ENCODE measurements at places on chromosomes 12 and 14. TPM values are rescaled to one million over a fixed set of nuclear protein-coding genes. Genes with fewer than 3 reads are reported as not detected.

GRCh38 chr14:27056586-27056985, 458.8 kb upstream of the NOVA1 start:
- H3K4me3 ChIP-seq, result no peak overlapping the region
- DNase-seq, result no peak
- H3K27ac ChIP-seq, result no peak overlapping the region
- H3K36me3 ChIP-seq, result no peaks in the 10 kb centered on the region
- no peaks in the 10 kb centered on the region for H3K27me3 ChIP-seq

GRCh38 chr12:71183018-71183417, 25.2 kb upstream of the TSPAN8 start:
- H3K27me3 ChIP-seq, result no peaks in the 10 kb centered on the region
- H3K36me3 ChIP-seq, result no peaks in the 10 kb centered on the region
- H3K4me1 ChIP-seq, result no peaks in the 10 kb centered on the region
- DNase-seq, result peak; percentile 57
- peak overlapping the region; percentile 35 for H3K27ac ChIP-seq
- no peak overlapping the region for H3K4me3 ChIP-seq

GRCh38 chr12:49403971-49404450, 36.7 kb downstream of the SPATS2 start:
- no peaks in the 10 kb centered on the region for H3K36me3 ChIP-seq
- peaks cover 5% of the 10 kb centered on the region for H3K4me1 ChIP-seq

DNA sequence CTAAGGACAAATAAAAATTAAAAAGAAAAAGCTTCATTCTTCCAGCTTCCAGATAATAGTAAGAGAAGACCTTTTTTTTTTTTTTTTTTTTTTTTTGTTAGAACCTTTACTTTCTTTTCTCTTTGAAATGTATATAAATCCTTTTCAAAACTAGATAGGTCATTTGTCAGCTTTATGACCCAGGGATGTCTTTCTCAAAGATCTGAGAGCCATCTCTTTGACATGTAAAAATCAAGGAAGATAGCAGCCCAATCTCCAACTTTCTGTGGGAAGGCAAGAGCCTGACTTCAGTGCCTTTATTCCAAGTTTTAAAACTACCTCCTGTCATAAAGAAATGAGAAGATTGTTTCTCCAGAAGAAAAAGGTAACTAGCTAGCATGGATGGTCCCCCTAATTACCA, 203.3 kb upstream of the LRFN5 start:
- H3K36me3 ChIP-seq, result no peaks in the 10 kb centered on the region
- no peak overlapping the region for H3K4me3 ChIP-seq
- no peak for DNase-seq
- H3K4me1 ChIP-seq, result no peaks in the 10 kb centered on the region
- H3K27me3 ChIP-seq, result no peaks in the 10 kb centered on the region

CCDC92 gene
- polyA plus RNA-seq, result 36.2 TPM

DNA sequence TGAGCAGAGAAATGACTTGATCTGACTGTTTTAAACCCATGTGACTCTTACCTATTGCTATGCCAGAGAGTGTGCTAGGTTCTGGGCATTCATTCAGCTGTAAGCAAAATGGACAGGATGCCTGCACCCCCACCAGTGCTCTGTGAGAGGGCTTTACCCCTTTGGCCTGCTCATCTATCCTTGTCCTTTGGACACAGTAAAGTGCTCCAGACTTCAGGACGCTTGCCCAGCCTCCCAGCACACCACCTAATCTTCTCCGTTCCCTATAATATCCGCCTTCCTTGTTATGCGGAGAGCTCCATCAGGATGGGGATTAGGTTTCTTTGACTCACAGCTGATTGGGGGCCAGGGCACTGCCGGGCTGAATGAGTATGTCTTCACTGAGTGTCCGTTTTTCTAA, 4.4 kb upstream of the ZNF839 start:
- H3K4me1 ChIP-seq, result peaks cover 17% of the 10 kb centered on the region
- H3K36me3 ChIP-seq, result no peaks in the 10 kb centered on the region
- H3K27ac ChIP-seq, result no peak overlapping the region
- DNase-seq, result no peak
- H3K4me3 ChIP-seq, result no peak overlapping the region

DNA sequence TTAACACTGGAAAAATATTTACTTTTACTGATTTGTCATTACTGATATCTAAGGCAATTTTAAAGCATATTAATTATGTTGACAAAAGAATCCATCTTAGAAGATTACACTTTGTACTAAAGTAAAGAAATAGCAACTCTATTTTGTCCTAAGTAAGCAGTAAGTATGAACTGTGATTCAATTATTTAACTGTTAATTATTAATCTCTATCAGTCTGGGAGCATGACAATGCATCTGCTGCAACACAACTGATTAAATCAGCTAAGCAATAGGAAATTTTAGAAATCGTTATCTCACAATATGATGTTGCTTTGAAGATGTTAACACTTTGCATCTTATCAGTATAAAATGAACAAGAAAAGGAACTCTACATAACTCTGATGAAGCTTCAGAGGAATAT, 172.3 kb downstream of the DPY19L2 start:
- H3K27me3 ChIP-seq, result no peaks in the 10 kb centered on the region
- H3K4me3 ChIP-seq, result no peak overlapping the region
- H3K36me3 ChIP-seq, result no peaks in the 10 kb centered on the region
- no peak overlapping the region for H3K27ac ChIP-seq

DNA sequence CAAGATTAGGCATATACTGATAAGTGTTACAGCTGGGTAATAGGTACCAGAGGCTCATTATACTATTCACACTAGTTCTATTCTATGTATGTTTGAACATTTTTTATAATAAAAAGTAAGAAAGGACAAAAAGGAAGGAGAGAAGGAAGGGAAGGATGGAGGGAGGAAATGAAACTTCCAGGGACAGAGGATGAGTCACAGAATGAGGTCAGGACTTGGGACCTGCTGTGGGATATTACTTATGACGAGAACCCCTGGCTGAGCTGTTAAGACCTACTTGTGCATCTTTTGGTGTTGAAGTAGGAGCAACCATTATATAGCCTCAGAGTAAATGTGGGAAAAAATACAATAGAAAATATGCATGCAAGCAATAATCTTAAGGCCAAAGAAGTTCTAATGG, 16.7 kb upstream of the TMEM260 start:
- H3K36me3 ChIP-seq, result no peaks in the 10 kb centered on the region
- no peak overlapping the region for H3K27ac ChIP-seq
- no peaks in the 10 kb centered on the region for H3K4me1 ChIP-seq
- peaks cover 3% of the 10 kb centered on the region for H3K27me3 ChIP-seq

ANKRD33 gene
- polyA plus RNA-seq, result 0.06 TPM

GRCh38 chr14:60508707-60509437, at the start of gene SIX6:
SIX6 (plus strand) TSS chr14:60509146; CDS start chr14:60509399, 253 bp downstream.
- H3K36me3 ChIP-seq, result no peaks in the 10 kb centered on the region
- H3K4me3 ChIP-seq, result no peak within 1 kb of the TSS
- peaks cover 94% of the 10 kb centered on the region for H3K27me3 ChIP-seq
- DNase-seq, result no peak

GRCh38 chr14:50775357-50775756, 55.6 kb downstream of the NIN start:
- no peaks in the 10 kb centered on the region for H3K27me3 ChIP-seq
- no peak overlapping the region for H3K27ac ChIP-seq
- peaks cover 7% of the 10 kb centered on the region for H3K36me3 ChIP-seq
- no peak overlapping the region for H3K4me3 ChIP-seq
- no peak for DNase-seq
- H3K4me1 ChIP-seq, result no peaks in the 10 kb centered on the region

DNA sequence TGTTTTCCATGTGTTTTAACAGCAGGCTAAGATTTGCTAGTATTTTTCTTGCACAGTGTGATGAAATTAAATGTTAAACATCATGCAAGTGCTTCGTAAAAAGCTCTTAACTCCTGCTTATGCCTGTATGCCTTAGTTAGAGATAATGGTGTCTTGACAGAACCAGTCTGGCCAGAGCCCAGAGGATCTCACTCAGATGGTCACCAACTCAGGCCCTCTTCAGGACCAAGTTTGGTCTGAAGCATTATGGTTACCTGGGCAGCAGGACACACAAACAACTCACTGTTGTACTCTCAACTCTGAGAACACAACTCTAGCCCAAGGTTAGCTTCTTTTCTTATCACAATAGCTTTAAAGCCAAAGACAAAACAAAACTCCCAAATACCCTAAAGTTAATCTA, 115.4 kb downstream of the KIF21A start:
- H3K27me3 ChIP-seq, result no peaks in the 10 kb centered on the region
- no peak for DNase-seq

CLEC7A gene
- polyA plus RNA-seq, result 8.3 TPM

GRCh38 chr12:87119713-87120112, 863.5 kb upstream of the MGAT4C start:
- H3K4me1 ChIP-seq, result no peaks in the 10 kb centered on the region
- no peak overlapping the region for H3K4me3 ChIP-seq
- DNase-seq, result no peak
- H3K27me3 ChIP-seq, result no peaks in the 10 kb centered on the region
- H3K27ac ChIP-seq, result no peak overlapping the region
- no peaks in the 10 kb centered on the region for H3K36me3 ChIP-seq

- no peaks in the 10 kb centered on the region for H3K27me3 ChIP-seq
- no peaks in the 10 kb centered on the region for H3K36me3 ChIP-seq
- no peak for DNase-seq
- H3K27ac ChIP-seq, result no peak overlapping the region
These were observed 67.9 kb downstream of the FAR2 start for GRCh38 chr12:29216797-29217575.

CCDC88C gene
- 28.0 TPM for polyA plus RNA-seq

GRCh38 chr14:56284641-56285040, 166.4 kb downstream of the PELI2 start:
- no peak overlapping the region for H3K4me3 ChIP-seq
- H3K36me3 ChIP-seq, result peaks cover 13% of the 10 kb centered on the region
- H3K4me1 ChIP-seq, result no peaks in the 10 kb centered on the region
- no peak for DNase-seq
- H3K27ac ChIP-seq, result no peak overlapping the region

GRCh38 chr12:89895591-89895990, 187.0 kb upstream of the ATP2B1 start:
- H3K27ac ChIP-seq, result no peak overlapping the region
- H3K4me1 ChIP-seq, result no peaks in the 10 kb centered on the region
- no peak overlapping the region for H3K4me3 ChIP-seq
- no peaks in the 10 kb centered on the region for H3K27me3 ChIP-seq
- H3K36me3 ChIP-seq, result no peaks in the 10 kb centered on the region

GRCh38 chr14:52735921-52736489, 6.0 kb downstream of the STYX start:
- no peaks in the 10 kb centered on the region for H3K4me1 ChIP-seq
- no peak for DNase-seq
- H3K4me3 ChIP-seq, result no peak overlapping the region
- no peaks in the 10 kb centered on the region for H3K27me3 ChIP-seq
- peaks cover 11% of the 10 kb centered on the region for H3K36me3 ChIP-seq

LRTM2 gene
- polyA plus RNA-seq, result 0.13 TPM

CBLN3 gene
- 5.6 TPM for polyA plus RNA-seq

NRIP2 gene
- polyA plus RNA-seq, result 4.2 TPM

- H3K4me3 ChIP-seq, result no peak overlapping the region
- peaks cover 44% of the 10 kb centered on the region for H3K4me1 ChIP-seq
- peak overlapping the region; percentile 90 for H3K27ac ChIP-seq
- peaks cover 14% of the 10 kb centered on the region for H3K36me3 ChIP-seq
- peak; percentile 94 for DNase-seq
These were observed 4.5 kb downstream of the AJUBA start for GRCh38 chr14:22977684-22978486.

ADIPOR2 gene
- polyA plus RNA-seq, result 52.7 TPM

RD3L gene
- polyA plus RNA-seq, result not detected

SIRT4 gene
- polyA plus RNA-seq, result 3.2 TPM

NKX2-1 gene
- not detected for polyA plus RNA-seq

DNA sequence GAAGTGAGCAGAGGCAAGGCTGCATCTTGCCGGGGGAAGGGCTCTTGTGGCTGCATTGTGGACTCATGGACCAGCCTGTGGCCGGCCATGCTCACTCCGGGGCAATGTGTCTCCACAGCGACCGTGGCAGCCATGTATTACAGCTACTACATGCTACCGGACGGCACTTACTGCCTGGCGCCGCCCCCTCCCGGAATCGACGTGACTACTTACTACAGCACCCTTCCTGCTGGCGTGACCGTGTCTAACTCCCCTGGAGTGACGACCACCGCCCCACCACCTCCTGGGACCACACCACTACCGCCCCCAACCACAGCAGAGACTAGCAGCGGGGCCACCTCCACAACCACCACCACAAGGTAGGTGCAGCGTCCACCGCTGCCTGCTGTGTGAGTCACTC, 42.1 kb downstream of the SFSWAP start:
- H3K4me3 ChIP-seq, result no peak overlapping the region
- no peak for DNase-seq
- H3K27me3 ChIP-seq, result no peaks in the 10 kb centered on the region
- H3K36me3 ChIP-seq, result peaks cover 84% of the 10 kb centered on the region

DNA sequence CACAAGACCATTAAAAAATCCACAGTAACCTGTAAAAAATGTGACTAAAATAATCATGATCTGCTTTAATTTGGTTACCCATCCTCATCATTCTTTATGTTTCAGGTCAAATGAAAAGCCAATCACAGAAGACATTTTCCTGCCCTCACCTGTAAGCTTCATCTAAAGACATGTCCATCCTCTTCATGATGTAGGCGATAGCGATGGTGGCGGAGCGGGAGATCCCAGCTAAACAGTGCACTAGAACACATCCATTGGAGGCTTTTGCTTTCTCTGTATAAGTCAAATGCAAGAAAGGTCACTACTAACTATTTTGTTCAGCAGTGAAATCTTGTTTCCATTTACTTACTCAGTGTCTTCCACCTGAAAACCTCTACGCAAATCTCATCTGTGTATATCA, 82.6 kb downstream of the DUSP16 start:
- peaks cover 69% of the 10 kb centered on the region for H3K36me3 ChIP-seq
- H3K4me1 ChIP-seq, result peaks cover 12% of the 10 kb centered on the region
- no peak overlapping the region for H3K27ac ChIP-seq

- H3K4me1 ChIP-seq, result peaks cover 36% of the 10 kb centered on the region
- peak overlapping the region; percentile 8 for H3K27ac ChIP-seq
- no peak for DNase-seq
- peaks cover 22% of the 10 kb centered on the region for H3K36me3 ChIP-seq
- no peak overlapping the region for H3K4me3 ChIP-seq
These were observed 54.0 kb downstream of the NCOR2 start for GRCh38 chr12:124513297-124513867.

DNA sequence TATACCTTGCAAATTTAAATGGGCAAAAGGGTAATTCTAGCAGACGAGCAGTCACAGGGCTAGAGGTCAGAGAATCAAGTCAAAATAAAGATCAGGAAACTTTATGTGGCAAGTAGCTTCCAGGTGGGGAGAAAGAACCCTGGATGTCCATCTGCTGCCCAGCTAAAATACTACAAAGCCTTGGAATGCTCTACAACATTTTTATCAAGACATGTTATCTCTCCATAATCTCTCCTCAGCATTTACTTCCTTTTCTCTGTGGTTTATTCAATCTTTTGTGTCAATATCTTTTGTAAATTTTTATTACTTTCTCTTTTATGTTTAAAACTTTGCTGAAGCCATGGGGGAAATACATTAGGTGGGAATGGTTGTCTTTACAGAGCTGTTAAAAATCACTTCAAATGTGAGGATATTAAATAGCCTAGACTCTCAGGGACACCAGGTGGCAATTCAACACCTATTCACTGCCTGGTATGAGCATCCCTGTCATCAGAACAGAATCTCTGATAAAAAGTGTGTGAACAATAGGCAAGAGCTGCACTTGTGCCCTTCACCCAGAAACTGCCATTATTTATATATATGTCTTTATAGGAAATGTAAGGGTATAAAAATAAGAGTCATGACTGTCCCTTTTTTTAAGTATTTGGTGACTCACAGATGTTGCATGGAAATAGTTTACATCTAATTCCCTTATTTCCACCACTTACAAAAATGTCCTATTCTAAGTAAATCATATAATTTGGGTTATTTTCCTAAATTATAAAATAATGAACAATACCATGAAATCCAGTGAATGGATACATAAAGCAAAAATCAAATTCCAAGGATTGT, 152.9 kb downstream of the EPS8 start:
- H3K36me3 ChIP-seq, result peaks cover 26% of the 10 kb centered on the region
- H3K4me3 ChIP-seq, result no peak overlapping the region
- H3K27ac ChIP-seq, result no peak overlapping the region
- no peaks in the 10 kb centered on the region for H3K4me1 ChIP-seq

STON2 gene
- polyA plus RNA-seq, result 14.6 TPM

USP44 gene
- polyA plus RNA-seq, result 0.93 TPM

All from large intestine (tissue), 12 donors.